GM23338 (cell line): ENCODE measurements at places on chromosomes 6 and 20. TPM values are rescaled to one million over a fixed set of nuclear protein-coding genes. Genes with fewer than 3 reads are reported as not detected.

Gene ANGPT4
- total RNA-seq, result 0.17 and 1.0 TPM in 2 replicates

Gene WFDC10B
- not detected in 2 replicates for total RNA-seq

DNA sequence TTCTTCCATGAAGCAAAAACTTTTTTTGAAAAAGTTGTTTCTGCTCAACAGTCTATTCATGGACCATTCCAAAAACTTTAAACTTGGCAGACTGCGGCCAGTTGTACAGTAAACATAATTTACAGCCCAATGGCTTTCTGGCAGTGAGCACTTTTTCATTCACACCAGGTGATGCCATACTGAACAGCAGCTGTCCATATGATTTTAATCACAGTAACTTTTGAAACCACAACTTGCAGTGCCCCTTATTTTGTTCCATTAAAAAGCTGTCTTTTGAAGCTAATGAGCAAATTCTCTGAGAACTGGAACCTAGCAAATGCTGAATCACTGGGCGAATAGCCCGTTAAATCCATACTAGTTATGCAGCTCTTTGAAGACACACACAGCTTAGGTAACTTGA is 576.6 kb downstream of the PTPRT start:
- no peak overlapping the region for H3K27ac ChIP-seq
- H3K27me3 ChIP-seq, result no peaks in the 10 kb centered on the region

DNA sequence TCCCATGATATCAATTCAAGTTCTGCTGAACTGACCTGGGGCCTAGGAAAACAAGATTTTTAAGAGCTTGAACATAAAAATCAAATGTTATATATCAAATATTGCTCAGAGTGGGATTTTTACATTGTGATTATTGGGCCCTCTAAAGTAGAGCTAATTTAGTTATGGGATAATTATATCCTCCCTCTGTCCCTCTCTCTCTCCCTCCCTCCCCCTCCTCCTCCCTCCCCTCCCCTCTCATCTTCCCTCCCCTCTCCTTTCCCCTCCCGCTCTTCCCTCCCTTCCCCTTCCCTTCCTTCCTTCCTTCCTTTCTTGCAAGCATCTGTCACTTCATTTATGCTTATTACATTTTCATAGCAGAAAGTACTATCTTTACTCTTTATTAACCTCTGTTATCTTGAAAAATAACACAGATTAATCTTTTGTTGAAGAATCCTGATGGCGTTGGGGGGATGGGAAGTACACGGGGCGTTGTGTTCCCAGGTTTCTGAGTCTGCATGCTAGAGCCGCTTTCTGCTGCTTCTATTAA is 32.8 kb downstream of the KIF25 start:
- H3K4me3 ChIP-seq, result no peak overlapping the region
- no peak for DNase-seq
- H3K4me1 ChIP-seq, result peaks cover 23% of the 10 kb centered on the region
- no peaks in the 10 kb centered on the region for H3K27me3 ChIP-seq
- H3K27ac ChIP-seq, result no peak overlapping the region
- no peaks in the 10 kb centered on the region for H3K36me3 ChIP-seq

DNA sequence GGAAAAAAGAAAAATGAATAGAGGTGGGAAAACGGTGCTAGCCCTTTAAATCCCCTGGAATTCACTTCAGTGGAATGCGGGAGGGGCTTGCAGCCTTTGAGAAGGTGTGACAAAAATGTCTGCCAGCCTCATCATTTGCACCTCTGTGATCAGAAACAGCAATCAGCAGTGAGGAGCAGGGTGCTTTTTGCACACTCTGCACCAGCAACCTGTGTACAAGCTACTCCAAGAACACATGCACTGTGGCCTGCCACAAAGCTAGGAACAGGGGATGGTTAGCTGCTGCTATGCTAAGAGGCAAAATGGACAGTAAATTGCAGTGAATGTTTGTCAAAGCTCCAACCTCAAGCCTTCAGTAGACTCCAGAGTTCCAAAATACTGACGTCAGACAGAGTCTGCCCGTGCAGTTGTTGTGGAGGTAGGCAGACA is 29.7 kb downstream of the GINS1 start:
- H3K27me3 ChIP-seq, result no peaks in the 10 kb centered on the region
- DNase-seq, result peak; percentile 87
- H3K27ac ChIP-seq, result peak overlapping the region; percentile 60
- peaks cover 15% of the 10 kb centered on the region; the same call in 1 of the 2 replicates for H3K4me1 ChIP-seq

DNA sequence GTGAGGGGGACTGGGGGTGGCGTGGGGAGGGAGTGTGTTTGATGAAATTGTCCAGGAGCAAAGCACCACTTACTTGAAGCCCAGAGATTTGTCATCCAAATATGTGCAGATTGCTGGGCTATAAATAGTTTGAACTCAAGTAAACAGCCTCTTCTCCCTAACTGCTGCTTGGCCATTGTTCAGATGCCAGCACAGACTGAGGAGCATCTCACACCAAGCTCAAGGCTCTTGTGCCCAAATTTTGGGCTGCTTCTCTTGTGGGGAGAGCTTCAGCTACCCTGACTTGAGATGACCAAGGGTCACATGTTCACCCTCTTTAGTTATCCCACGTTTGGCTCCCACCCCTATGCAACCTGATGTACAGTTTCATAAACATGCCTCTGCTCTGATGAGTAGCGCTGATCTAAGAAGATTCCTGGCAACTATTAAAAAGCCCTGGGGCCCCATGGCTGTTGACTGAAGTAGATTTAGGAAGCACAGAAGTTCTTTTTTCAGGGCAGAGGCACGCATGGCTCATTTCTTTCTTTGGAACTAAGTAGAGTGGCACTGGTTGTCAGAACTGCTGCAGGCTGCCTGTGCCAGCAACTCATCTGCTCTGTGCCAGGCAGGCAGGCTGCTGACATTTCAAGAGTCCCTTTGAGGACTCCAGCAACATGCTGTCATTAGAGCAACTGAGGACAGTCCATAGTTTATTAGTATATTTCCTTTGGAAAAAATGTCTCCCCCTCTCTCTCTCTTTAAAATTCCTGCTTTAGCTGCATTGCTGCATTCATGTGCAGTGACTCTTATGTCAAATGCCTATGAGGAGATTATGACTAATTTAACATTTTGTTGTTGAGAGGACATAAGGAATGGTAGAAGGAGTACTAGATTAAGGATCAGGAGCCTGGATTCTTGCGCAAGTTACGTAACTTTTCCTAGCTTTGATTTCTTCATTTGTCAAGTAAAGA is 9.6 kb upstream of the PKIG start:
- no peak for DNase-seq
- no peak overlapping the region for H3K4me3 ChIP-seq
- no peaks in the 10 kb centered on the region for H3K4me1 ChIP-seq
- no peaks in the 10 kb centered on the region for H3K36me3 ChIP-seq
- H3K27ac ChIP-seq, result no peak overlapping the region
- H3K27me3 ChIP-seq, result no peaks in the 10 kb centered on the region

GRCh38 chr6:5771759-5772390 is 234.8 kb downstream of the NRN1 start:
- no peak overlapping the region for H3K27ac ChIP-seq
- no peaks in the 10 kb centered on the region; the same call in 1 of the 2 replicates for H3K36me3 ChIP-seq
- no peaks in the 10 kb centered on the region for H3K27me3 ChIP-seq
- no peak overlapping the region for H3K4me3 ChIP-seq

DNA sequence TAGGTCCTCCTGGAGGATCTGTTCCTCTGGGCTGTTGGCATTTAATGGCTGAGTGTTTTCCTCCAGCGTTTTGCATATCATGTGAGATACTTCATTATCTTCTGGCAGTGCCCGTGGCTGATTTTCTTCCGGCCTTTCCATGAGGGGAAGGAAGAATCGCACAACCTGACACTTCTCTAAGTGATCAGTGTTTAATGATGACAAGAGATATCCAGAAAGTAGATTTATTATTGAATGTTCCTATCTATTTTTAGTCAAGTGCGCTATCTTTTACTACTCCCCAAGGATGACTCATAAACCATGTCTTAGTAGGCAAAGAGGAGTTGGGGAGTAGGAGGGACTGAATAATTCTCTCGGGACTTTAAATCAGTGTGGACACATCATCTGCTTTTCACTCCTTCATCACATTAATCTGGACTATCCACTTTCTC is 149.7 kb downstream of the PLCB4 start:
- peaks cover 10% of the 10 kb centered on the region for H3K4me1 ChIP-seq
- no peaks in the 10 kb centered on the region for H3K27me3 ChIP-seq
- no peak for DNase-seq
- H3K36me3 ChIP-seq, result no peaks in the 10 kb centered on the region

DNA sequence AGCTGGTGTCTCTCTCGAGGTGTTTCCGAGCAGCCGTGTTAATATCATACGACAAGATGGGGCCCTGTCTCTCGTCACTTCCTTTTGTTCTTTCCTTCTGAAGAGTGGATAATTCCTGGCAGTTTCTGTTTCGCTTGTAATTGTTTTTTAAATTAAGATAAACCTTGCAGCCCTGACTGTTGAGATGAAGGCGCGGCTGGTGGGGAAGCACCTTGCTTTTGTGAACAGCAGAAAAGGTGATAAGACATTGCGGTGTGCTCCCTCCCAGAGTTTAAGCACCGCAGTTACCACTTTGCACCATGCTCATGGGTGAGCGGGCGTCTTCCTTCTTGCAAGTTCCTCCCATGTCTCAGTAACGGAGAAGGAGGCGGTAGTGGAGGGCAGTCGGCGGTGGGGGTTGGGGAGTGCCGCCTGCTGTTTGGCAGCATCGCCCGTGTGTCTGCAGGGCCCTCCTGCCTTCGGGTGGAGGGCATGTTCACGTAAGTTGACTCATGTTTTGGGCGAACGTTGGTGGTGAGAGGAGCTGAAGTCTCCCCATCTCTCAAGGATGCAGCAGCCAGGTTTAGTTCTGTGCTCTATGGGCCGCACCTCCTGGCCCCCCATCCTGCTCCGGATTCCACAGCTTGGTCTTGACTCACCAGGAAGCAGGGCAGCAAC is 345.9 kb downstream of the TAF4 start:
- no peaks in the 10 kb centered on the region for H3K36me3 ChIP-seq
- peaks cover 6% of the 10 kb centered on the region; the same call in 1 of the 2 replicates for H3K4me1 ChIP-seq
- no peaks in the 10 kb centered on the region for H3K27me3 ChIP-seq

DNA sequence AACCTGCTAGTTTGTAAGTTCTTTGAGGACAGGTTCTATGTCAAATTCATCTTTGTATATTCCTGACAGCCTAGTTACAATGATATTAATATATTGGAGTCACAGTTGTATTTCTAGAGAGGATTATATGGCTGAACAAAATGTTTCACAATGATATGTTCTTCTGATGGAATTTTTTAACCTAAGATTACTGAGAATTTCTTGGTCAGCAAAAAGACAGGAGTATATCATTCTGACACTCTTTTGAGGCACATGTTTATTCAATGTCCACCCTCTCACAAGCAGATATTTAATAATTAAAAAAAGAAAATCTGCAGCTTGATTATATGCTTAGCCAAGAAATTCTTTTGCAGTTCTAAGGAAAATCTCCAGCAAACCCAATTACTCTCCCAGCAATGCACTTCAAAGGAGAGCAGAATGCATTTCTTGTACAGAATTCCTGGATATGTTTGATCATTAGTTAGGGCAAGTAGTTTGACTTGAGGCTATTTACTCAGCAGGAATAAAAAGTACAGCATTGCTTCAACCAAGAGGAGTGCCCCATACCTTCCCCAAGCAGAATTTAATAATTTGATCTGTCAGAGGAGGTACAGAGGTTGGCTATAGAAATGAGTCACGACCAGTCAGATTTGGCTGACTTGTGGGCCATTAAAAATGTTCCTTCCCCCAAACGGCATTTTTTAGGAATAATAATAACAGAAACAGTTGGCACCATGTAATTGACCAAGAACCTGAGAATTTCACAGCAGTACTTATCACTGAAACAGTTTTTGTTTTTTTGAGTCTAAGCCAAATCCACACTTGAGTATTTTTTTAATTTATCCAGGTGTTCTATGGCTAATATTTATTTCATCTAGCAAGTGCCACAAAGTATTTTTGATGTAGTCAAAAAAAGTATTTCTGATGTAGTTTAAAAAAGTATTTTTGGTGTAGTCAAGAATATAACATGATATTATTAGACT is 508.1 kb upstream of the FLRT3 start:
- no peak for DNase-seq
- H3K36me3 ChIP-seq, result no peaks in the 10 kb centered on the region
- H3K27me3 ChIP-seq, result no peaks in the 10 kb centered on the region
- H3K4me3 ChIP-seq, result no peak overlapping the region
- H3K4me1 ChIP-seq, result no peaks in the 10 kb centered on the region

DNA sequence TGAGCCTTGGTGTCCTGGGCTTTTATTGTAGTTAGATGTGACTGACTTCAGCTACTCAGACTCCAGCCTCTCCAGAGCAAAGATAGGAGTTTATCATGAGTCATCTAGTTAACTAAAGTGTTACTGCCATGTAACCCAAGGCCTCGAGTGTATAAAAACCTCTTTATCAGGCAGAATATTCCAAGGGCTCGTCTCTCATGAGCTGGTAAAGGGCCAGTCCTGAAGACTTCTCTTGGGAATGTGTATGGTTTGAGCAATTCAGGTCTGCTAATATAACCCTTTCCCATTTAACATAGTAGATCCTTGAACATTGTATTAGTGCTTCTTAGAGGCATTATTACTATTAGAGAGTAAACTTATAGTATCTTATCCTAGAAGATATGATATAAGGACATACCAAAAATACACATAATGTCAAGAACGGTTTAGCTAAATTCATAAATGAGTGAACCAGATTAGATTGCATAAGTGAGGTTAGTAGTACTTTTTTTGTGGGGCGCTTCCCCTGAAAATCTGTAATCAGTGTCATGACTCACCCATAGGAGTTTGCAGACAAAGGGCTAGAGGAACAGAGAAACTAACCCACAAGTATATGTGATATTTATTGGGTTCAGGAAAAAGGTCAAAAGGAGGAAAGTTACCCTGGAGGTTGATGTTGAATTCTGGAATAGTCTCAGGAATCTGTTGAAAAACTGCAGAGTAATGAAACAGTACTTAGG is 16.0 kb downstream of the DSE start:
- no peak overlapping the region for H3K4me3 ChIP-seq
- no peaks in the 10 kb centered on the region for H3K36me3 ChIP-seq
- H3K4me1 ChIP-seq, result peaks cover 20% of the 10 kb centered on the region

- no peak for DNase-seq
- no peaks in the 10 kb centered on the region for H3K27me3 ChIP-seq
- H3K36me3 ChIP-seq, result no peaks in the 10 kb centered on the region
- H3K4me3 ChIP-seq, result no peak overlapping the region
Measured at GRCh38 chr6:84467296-84467695, 239.9 kb upstream of the CEP162 start.

- no peaks in the 10 kb centered on the region for H3K27me3 ChIP-seq
- peaks cover 5% of the 10 kb centered on the region; the same call in 1 of the 2 replicates for H3K4me1 ChIP-seq
- no peak overlapping the region for H3K27ac ChIP-seq
- H3K36me3 ChIP-seq, result peaks cover 27% of the 10 kb centered on the region
Measured at GRCh38 chr20:41175727-41176330, 38.5 kb downstream of the PLCG1 start.

DNA sequence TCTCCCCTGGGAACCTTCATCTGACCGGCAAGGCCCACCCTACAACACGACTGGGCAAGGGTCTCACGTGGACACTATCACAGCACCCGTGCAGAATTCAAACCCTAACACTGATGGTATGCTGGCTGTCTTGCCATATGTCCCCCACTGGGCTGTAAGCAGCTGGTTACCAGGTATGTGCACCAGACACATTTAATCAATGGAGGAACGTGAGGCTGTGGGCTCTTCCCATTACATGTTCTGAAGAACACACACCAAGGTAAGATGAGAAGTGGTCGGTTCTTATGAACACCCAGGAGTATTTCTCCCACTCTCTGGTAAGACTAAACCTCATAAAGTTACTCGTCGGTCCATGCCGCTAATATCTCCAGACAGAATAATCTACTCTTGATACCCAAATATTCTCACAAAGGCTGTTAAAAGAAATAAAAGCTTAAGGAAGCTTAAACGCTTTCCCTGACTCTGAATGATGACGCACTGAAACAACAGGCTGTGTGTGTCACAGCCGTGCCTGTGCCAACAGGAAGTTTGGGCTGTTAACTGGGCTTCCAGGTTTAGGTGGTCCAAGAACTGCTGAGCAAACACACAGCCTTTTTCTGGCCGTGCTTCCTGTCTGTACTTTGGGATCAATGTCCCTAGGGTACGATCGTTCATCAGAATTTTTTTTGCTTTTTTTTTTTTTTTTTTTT is 75.3 kb downstream of the SLC23A2 start:
- H3K36me3 ChIP-seq, result no peaks in the 10 kb centered on the region
- no peak overlapping the region for H3K27ac ChIP-seq
- no peak overlapping the region for H3K4me3 ChIP-seq
- peaks cover 4% of the 10 kb centered on the region; the same call in 1 of the 2 replicates for H3K4me1 ChIP-seq
- DNase-seq, result no peak
